Transverse colon (tissue), 4 donors: ENCODE measurements at places on chromosomes 16 and 17.

GRCh38 chr16:82031116-82032084 lies 3.7 kb upstream of the HSD17B2 start:
- no peaks in the 10 kb centered on the region for H3K36me3 ChIP-seq
- no peak overlapping the region for H3K4me3 ChIP-seq
- no peak overlapping the region for H3K27ac ChIP-seq

GRCh38 chr17:55230716-55231115 lies 34.0 kb upstream of the HLF start:
- no peak for DNase-seq
- H3K27me3 ChIP-seq: no peaks in the 10 kb centered on the region
- no peaks in the 10 kb centered on the region for H3K4me1 ChIP-seq
- no peak overlapping the region for H3K4me3 ChIP-seq
- H3K36me3 ChIP-seq: no peaks in the 10 kb centered on the region
- no peak overlapping the region for H3K27ac ChIP-seq

DNA sequence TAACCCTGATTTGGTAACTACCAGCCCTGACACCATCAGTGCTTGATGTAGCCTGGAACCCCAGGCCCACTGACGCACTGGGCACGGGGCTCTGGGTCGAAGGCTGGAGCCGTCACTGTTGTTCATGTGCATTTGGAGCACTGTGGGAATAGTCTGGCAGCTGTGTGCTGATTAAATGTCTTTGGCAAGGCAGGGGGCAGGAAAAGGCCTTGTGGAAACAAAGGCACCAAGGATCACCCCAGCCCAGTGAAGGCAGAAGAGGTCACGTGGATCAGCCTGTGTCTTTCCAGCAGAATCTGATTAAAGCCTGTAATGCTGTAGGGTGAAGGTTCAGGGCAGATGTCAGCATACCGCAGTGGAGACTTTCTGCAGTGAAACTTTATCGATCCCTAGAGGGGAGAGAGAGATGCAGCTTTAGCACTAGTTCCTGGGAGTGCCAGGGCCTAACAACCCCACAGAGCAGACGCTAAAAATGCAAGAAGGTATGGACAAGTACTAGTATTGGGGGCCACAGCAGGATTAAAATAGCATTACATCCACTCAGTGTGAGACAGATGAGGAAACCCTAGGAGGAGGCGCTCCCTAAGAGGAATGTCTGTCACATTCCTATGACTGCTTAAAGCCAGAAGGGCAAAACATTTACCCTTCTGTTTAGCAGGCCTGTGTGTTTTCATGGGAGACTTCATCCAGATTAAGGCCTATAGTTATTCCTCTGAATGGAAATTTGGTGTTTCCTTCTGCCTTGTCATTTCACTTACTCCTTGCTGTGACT lies 9.7 kb downstream of the ZNHIT3 start:
- no peak for DNase-seq
- H3K27ac ChIP-seq: no peak overlapping the region
- H3K4me1 ChIP-seq: no peaks in the 10 kb centered on the region
- no peaks in the 10 kb centered on the region for H3K27me3 ChIP-seq
- H3K4me3 ChIP-seq: no peak overlapping the region

DNA sequence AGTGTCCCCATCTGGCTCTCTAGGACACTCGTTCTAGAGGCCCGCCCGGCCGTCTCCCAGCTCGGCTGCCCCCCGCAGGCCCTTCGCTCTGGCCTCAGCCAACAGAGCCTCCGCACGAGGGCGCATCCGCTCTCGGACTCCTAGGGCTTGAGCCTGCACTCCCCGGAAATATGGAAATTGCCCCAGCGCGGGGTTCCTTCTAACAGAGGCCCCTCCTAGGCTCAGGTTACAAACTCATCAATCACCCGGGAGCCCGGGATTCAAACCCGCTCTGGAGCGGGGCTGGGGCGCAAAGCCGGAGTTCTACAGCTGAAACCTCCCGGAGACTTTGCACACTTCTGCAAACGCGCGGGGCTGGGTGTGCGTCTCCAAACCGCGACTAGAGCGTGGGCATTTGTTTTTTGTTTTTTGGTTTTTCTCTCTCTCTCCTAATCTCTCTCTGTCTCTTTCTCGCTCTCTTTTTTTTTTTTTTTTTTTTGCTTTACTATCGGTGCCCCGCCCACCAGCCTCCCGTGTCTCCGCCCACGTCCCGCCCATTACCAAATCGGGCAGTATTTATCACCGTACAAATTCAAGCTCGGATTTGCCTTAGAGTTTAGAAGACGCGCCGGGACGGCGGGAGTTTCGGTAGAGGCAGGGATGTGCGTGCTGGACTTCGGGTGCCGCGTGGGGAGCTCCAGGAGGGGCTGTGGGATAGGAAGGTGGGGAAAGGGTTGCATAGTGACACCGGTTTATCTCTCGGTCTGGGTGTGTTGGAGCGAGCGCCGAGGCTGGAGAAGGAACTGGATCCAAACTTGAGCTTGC lies 2.4 kb upstream of the FOXL1 start:
- H3K27ac ChIP-seq: peak overlapping the region; percentile 76
- no peak overlapping the region for H3K4me3 ChIP-seq
- H3K27me3 ChIP-seq: peaks cover 100% of the 10 kb centered on the region
